Stimulated activated CD4-positive, alpha-beta T cell treated with anti-CD3 and anti-CD28 coated beads, Interleukin-15, amount 100 ng/mL, for 1 hour (primary cell): ENCODE measurements at places on chromosomes 4 and X.

- no peak for DNase-seq
Observed at GRCh38 chrX:13220916-13221315, 98.9 kb downstream of the ATXN3L start.

- no peak for DNase-seq
Observed at GRCh38 chr4:177263818-177264217, 45.9 kb upstream of the NEIL3 start.

DNA sequence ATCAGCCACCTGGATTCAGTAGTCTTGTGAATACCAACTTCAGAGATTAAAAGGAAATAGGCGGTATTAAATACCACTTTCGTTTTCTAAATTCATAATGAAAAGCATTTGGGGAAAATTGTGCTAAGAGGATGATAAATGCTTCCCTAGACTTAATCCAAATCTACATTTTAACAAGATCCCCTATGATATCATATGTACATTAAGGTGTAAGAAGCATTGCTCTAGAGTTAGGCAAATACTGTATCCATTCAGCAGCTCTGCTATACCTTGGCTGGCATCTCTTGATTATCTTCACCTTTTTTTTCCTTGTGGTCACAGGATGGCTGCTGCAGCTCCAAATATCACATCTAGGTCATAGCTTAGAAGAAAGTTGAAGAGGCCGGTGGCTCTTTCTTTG is 40.6 kb upstream of the PHEX start:
- no peak for DNase-seq

GRCh38 chrX:129769467-129770154 is 10.1 kb upstream of the SASH3 start:
- peak; percentile 31 for DNase-seq

DNA sequence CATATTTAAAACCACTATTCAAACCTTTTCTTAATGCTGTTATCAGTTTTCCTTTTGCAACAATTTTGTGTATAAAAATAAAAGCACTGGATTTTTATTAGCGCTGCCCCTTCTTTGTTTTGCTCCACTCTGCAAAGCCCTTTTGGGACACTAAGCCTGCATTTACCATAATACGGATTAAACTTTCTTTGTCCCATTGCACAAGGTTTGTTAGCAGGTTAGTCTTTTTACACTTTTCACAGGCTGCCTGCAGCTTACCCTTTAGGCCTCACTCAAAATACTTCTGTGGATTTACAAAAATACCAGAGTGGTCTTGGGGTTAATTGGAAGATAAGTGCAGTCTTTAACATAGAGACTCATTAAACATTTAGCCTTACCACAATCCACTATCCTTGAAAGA is 35.7 kb upstream of the MAB21L2 start:
- no peak for DNase-seq

DNA sequence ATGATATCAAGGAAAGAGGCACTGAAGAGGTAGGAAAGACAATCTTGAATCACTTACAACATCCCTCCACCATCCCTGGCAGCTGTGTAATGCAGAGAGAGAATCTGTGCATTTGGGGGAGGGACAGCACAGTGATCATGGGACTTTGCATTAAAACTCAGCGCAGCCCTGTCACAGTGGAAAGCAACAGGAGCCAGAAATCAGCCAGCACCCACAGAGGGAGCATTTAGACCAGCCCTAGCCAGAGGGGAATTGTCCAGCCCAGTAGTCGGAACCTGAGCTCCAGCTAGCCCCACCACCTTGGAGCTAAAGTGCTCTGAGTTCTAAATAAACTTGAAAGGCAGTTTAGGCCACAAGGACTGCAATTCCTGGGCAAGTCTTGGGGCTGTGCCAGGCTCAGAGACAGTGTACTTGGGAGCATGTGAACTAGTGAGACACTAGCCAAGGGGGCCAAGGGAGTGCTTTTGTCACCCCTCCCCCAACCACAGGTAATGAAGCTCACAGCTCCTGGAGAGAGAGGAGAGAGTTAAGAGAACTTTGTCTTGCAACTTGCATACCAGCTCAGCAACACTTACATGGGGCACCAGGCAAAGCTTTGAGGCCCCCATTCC is 83.9 kb upstream of the FAM241A start:
- no peak for DNase-seq

- no peak for DNase-seq
Observed at GRCh38 chrX:25527596-25527995, 511.8 kb upstream of the ARX start.

DNA sequence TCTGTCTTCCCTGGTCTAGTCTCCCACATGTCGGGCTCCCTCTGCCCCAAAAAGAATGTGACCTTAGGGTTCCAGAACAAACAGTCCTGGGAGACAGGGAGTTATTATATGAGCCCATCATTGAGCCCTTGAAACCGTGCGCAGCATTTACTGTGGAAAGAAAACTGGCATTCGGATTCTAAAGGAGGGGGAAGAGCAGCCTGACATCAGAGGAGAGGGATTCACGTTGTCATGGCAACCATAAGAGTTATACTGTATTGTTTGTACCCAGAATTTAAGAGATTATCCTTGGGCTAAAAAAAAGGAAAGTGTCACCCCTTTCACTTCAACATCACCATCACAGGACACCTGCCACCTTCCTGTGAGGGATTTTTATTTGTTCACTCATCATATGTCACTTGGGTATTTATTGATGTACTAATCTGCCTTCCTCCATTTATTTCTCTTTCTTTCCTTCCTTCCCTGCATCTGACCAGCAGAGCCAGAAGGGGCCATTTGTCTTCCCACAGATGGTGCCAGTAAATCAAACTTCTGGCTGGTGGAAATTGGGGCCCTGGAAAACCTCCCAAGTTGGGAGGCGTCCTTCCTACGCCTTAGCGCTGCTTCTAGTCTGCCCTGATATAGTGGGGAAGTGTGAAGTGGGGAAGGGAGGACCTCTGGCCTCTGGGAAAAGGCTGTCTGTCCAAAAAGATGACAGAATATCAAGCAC is 64.9 kb upstream of the FRMPD3 start:
- DNase-seq: no peak

DNA sequence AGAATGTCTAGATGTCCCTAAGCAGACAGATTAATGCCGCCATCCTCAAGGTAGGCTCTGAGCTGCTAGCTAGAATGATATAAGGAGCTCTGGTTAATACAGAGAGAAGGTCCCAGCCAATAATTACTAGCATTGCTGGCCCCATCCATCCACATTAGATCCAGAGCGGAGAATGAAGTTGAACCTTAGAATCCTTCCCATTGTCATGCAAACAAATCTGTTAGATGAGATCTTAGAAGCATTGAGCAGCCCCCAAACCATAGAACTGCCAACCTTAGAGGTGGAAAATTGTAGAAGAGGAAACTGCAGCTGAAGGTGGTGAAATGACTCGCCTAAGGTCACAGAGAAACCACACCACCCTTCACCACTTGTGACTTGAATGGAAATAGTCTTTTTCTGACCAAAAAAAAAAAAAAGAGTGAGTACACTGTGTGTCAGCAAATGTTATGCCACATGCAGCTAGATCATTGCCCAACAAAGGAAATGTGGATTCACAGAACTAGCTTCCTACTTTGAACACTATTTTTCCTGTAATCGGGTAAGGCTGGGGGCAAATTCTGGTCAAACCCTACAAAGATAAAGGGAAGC is 162.1 kb downstream of the SMIM20 start:
- DNase-seq: no peak

DNA sequence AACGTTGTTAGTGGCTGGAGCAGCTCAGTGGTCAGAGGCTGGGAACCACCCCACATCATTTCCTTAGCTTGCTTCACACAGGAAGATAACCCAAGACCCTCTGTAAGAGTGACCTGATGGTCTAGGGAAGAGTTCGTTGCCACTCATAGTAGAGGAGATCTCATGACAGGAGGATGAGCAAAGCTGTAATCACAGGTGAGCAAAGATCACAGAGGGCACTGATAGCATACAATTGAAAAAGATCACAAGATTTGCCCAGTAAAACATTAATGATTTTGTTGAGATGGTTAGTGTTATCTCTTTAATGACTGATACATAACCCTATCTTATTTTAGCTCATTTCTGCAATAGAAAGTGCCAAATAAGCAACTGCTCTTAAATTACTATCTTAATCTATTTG is 44.1 kb downstream of the LARP7 start:
- no peak for DNase-seq

DNA sequence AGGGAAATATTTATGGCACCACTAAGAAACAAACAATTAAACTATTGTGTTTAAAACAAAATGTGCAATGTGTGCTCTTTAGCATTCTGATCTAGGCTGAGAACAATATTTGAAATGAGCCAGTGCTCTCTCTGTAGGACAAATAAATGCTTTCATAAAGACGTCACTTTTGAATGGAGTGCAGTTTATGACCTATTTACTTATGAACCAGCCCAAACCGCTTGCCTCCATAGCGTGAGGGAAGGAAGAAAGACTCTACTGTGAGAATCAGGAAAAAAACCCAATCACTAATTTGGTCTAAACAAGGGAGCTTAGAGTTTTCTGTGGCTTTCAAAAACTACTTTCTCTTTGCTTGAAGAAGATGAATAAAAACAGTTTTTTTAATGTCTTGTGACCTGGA is 39.4 kb downstream of the SAT1 start:
- DNase-seq: no peak

GRCh38 chr4:187618701-187619281 is 376.8 kb upstream of the ZFP42 start:
- no peak for DNase-seq

- no peak for DNase-seq
Observed at GRCh38 chr4:129355516-129355915, 259.6 kb downstream of the C4orf33 start.

DNA sequence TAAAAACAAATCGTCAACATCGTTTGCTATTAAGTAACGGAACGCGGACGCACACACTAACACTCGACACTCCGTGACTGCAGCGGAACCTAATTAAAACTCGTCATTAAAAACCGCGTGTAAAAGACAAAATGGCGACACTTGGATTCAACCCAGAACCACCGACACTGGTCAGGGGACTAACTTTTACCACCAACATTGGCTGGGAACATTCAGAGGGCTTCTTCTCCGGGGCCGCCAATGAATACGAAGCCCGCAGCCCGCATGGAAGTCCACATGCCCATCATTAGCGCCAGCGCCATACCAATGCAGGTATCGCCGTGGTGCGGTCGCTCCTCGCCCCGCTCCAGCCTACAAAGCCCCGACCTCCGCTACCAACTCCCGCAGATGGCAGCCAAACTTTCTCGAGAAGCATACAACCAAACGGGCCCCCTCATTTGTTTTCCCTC is 498 bp downstream of the RBMX start:
- DNase-seq: no peak

DNA sequence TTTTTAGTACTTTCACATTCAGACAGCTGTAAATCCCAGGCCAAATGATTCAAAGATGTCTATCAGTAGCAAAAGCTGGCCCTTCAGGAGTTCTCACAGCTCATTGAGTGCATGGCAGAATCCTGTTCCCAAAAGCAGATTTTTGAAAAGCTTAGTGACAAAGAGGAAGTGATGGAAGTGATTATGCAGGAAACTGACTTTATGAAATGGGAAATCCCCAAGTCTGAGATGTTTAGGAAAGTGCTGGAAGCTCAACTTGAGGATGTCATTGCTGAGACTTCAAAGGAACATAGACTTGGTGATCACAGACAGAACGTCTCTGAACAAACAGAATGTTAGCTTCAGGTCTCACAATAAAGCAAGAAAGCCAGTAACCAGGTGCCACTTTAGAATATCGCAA is 51.0 kb upstream of the CFAP47 start:
- no peak for DNase-seq

DNA sequence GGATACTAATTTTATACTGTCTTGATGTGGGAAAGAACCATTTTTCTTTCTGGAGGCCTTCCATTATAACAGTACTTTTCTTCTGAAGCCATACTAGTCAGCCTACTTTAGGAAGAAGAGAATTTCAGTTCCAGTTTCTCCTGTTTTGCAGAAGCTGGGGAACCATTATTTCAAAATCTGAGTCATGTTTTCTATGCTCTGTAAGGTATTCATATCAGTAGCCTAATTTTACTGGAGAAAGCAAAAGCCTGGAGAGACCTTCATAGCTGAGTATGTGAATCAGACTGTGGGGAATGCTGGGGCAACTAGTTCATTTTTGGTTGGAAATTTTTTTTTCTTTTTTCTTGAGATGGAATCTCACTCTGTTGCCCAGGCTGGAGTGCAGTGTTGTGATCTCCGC is 22.4 kb downstream of the AFF1 start:
- DNase-seq: no peak

DNA sequence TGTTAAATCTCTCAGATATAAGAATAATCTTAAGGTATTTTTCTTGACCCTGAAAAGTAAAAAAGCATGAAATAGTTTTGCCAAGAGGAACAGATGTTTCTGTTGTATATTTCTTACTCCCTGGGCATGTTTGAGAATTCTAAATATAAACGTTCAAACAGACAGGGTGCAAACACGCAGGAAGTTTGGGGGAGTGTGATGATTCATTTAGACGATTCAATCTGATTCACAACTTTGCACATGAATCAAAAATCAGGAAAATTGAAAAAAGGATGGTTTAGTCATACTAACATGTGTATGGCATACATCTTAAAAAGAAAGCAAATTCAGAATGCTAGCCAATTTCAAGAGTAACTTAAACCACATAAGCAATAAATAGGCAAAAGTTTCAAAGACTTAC is 340.3 kb upstream of the GRID2 start:
- DNase-seq: no peak

DNA sequence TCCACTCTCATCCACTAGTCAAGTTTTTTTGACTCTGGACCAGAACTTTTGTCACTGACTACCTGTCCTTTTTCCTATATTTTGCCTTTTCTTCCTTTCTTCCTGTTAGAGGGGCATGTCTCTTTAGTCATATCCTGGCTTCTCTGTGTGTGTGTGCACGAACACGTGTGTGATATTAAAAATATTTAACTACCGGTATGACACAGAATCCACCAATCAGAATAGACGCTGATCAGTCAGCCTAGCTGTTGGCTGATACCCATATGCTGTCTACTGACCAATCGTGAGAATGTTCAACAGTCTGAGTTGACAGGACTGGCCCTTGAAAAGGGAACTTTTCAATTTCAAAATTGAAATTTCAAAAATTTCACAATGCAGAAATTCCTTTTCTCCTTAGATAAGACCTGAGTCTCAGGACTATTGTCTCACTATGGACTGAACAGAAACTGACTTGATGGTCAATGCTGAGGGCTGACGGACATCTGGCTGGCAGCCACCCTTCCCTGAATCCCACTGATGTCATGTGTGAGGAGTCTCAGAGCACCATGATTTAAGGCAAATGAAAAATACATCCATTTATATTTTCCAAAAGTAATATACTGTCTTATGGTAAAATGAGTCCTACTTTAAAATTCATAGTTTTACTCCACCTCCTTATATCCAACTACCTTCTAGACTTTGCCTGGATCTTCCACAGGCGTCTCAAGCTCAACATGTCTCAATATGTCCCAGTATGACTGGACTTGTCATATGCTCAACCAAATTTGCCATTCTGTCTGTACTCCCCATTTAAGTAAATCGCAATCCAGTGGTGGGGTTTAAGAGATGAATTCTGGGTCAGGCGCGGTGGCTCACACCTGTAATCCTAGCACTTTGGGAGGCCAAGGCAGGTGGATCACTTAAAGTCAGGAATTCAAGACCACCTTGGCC is 78.0 kb downstream of the CHRNA9 start:
- DNase-seq: no peak

DNA sequence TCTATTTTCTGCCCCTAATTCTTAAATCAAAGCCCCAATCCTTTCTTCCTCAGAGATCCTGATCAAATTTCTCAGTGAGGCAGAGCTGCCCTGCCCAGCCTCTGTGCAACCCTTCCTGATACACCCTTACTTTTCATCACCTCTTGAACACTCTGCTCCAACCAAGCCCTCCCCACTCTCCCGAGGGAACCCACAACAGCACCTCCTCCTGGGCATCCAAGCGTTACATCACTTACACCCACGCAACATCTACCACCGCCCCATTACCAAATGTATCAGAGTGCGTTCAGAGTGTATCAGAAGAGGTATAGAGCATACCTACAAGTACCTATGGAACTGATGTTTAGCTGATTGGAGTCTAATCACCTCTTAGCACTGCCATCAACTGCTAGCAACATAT is 186.5 kb downstream of the RAP1GDS1 start:
- DNase-seq: no peak
